ENCODE measurements at places on chromosomes 6 and 20. TPM values are rescaled to one million over a fixed set of nuclear protein-coding genes. Genes with fewer than 3 reads are reported as not detected.

TUBB2B gene
- total RNA-seq, result not detected

KCNK15 gene
- 0.09 TPM for total RNA-seq

TRIM31 gene
- total RNA-seq, result not detected

TP53RK gene
- 18.8 TPM for total RNA-seq

CST4 gene
- not detected for total RNA-seq

SLC22A2 gene
- total RNA-seq, result not detected

HSPA1A gene
- 27.1 TPM for total RNA-seq

HTR1B gene
- total RNA-seq, result not detected

ARID1B gene
- 248 TPM for total RNA-seq

IRF4 gene
- 417 TPM for total RNA-seq

Data from activated B cell treated with CpG ODN at 0.5 μM for 24 hours (primary cell).